ENCODE measurements at places on chromosomes 13 and 19.

DNA sequence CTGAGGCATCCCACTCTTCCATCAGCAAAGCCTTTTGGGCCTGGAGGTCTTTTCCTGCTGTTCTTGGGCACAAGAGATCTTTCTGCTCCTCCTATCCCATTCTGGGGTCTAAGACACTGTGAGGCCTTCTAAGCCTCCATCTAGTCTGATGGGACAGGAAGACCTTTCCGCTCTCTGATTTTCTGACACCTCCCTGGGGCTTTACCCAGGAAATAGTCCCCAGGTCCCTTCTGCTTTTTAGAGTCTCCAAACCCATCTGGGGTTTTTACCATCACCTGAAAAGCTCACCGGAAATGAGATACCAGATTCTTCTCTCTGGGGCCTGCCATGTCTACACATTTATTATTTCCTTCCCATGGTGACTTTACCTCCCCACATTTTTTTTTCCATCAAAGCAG lies 21.1 kb downstream of the CLEC17A start:
- no peak for DNase-seq

- no peak for DNase-seq
These were observed 110.9 kb upstream of the CSNK1A1L start for GRCh38 chr13:37216331-37216730.

DNA sequence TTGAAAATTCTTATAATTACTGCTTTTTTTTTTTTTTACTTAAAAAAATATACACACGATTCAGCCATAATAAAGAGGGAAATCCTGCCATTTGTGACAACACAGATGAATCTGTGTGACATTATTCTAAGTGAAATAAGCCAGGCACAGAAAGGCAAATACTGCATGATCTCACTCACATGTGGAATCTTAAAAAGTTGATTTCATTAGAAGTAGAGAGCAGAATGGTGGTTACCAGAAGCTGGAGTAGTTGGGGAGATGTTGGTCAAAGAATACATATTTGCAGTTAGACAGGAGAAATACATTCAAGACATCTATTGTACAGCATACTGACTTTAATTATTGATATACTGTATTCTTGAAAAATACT lies 116.2 kb downstream of the KLF12 start:
- DNase-seq = no peak

DNA sequence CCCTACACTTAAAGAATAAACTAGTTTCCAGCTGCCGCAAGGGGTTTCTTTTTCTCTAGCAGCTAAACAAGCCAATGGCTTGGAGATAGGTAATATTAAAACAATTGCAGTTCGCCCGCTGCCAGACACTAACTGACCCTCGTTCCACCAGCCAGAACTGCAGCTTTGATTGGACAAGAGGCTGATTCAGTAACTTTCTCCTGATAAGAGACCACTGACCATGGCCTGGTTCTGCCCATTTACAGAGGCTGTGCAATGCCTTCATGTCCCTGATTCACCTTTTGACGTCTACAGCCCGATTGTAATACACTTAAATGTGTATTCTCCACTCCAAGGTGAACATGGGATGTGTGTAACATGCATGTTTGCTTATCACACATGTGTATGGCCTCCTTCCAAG lies 12.8 kb upstream of the C19orf12 start:
- no peak for DNase-seq

- DNase-seq = no peak
These were observed 46.5 kb downstream of the DNAJC3 start for GRCh38 chr13:95723438-95723837.

DNA sequence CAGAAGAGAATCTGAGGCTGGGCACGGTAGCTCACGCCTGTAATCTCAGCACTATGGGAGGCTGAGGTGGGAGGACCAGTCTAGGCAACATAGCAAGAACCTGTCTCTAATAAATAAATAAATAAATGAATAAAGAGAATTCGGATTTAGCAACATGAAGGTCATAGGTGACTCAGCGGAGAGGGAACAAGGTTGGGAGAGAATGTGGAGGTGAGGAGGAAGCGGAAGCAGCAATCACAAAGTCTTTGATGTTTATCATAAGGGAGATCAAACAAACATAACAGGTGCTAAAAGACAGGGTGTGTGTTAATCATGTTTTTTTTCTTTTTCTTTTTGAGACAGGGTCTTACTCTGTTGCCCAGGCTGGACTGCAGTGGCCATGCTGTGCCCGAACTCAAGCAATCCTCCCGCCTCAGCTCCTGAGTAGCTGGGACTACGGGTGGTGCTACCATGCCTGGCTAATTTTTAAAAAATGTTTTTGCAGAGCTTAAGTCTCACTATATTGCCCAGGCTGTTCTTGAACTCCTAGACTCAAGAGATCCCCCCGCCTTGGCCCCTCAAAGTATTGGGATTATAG lies 16.3 kb downstream of the PBX4 start:
- no peak for DNase-seq
